ENCODE measurements at places on chromosomes 3 and 15.
A peak's percentile ranks its signal among the peaks of the same experiment; 100 is the strongest.

DNA sequence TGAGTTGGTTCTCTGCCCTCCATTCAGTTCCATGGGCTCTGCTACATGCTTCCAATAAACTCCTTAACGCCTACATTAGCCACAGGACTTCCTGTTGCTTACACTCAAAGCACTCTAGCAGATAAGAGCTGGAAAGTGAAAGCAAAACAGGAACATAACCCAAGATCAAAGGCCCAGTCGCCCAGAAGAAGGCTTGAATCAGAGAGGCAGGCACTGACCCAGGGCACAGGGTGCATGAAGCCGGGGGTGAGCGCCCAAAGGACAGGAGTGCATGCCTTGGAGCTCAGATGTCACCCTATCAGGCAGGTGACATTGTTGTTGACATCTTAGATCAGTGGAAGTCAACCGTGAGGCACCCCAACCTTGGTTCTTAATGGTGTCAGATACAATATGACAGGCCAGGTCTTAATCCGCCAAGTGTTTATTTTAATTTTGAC, 235.1 kb downstream of the UACA start:
- DNase-seq = peak; percentile 66

DNA sequence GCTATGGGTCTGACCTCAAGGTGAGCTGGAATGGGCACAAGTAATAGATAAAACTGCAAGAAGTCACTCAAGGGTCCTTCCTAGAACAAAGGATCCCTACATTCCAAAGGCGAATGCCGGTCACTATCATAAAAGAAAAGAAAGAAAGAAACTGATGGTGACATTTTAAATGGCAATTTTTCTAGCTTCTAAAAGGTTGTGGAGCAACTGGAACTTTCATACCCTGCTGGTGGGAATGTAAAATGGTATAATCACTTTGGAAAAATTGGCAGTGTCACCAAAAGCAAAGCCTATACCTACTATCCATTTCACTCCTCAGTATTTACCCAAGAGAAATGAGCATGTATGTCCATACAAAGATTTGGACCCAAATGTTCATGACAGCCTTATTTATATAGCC, 4.2 kb downstream of the CCRL2 start:
- DNase-seq = no peak

DNA sequence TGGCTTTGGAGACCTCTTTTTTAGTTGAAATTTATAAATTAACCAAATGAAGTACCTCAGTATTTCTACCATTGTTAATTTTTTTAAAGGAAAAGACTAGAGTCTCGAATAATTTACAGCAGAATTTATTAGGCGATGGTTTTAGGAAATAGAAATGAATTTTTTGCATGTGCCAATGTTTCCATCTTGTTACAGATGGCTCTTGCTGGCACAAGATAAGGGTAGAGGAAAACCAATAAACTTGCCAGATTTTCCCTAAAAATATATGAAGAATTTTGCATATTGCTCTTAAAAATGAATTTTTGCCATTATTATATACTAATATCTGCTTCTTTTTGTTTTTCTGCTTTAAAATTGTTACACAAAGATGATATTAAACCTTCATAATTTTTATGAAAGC, 380.7 kb downstream of the NLGN1 start:
- no peak for DNase-seq

- DNase-seq = no peak
Measured at GRCh38 chr3:94714194-94714593, 651.3 kb downstream of the NSUN3 start.

DNA sequence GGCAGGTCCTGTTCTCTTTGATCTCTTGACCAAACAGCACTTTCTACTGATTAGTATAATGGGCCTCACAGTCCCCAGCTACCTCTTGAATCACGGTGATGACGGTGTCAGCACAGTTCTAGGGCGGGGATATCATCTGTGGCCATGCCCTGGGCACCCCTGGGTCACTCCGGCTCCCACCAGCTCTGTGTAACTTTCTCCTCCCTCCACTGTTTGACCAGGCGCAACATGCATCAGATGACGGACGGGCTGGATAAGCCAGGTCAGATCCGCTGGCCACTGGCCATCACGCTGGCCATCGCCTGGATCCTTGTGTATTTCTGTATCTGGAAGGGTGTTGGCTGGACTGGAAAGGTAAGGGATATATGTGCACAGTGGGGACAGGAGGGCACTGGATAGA, 29.6 kb downstream of the SLC6A1 start:
- no peak for DNase-seq
